Muscle of arm (tissue), 14 donors: ENCODE measurements at places on chromosomes 6 and 20. TPM values are rescaled to one million over a fixed set of nuclear protein-coding genes. Genes with fewer than 3 reads are reported as not detected.

Gene KIF16B
- polyA plus RNA-seq: 22.5 TPM

Gene GJA10
- polyA plus RNA-seq: not detected

Gene CALHM5
- polyA plus RNA-seq: 3.2 TPM

DNA sequence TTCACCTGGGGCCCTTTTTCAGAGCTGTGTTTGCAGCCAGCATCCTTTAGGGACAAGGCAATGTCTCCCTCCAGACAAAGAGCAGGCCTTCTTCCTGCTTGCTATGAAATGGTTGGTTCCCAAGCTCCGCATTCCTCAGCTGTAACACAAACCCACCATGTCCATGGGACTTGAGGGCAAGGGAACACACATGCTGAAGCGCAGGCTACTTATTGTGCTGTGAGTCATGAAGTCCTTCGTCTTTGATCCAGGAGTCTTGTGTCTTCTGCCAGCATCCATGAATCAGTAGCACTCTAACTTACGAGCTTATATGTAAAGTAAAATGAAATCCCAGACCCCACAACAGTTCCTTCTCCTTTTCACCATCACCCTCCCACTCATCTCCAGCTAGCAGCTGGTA is 59.0 kb downstream of the ANKRD60 start:
- DNase-seq: no peak
